Fibroblast of the conjunctiva (primary cell): ENCODE measurements at places on chromosomes 11 and 22.

DNA sequence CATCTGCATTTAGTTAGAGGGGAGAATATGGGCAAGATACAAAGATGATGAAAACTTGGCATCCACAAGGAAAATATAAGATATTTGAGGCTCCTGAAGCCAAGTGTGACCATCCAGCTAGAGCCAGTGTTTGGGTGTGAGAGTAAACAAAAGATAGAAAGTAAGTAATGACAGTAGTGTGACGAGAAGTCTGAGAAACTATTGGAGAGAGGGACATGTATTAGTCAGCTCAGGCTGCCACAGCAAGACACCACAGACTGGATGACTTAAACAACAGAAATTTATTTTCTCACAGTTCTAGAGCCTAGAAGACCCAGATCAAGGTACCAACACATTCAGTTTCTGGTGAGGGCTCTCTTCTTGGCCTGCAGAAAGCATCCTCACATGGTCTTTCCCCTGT, 6.4 kb upstream of the CCKBR start:
- no peak for DNase-seq

GRCh38 chr11:87352759-87353707, 315.3 kb downstream of the TMEM135 start:
- DNase-seq = peak; percentile 55

GRCh38 chr11:8309311-8309710, 45.6 kb upstream of the LMO1 start:
- DNase-seq = no peak

DNA sequence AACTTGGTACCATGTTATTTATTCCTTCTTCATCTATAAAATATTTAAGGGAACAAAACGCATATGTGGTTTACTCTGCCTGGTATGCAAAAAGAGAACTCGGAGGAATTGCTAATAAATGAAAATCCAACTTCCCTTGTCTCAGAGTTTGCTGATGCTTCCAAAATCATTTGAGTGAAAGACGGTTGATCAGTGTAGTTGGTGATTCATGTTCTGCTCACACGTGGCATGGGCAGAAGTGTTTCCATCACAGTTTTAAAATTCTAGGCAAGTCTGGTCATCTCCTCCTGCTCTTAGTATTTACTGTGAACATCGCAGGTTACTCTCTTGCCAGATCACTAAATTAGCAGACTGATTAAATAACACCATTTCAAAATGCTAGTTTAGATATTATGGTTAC, 11.9 kb upstream of the PARVB start:
- no peak for DNase-seq

GRCh38 chr11:117633976-117634755, 162.8 kb downstream of the DSCAML1 start:
- no peak for DNase-seq

- DNase-seq = no peak
Measured at GRCh38 chr11:37704791-37705190, 1106.8 kb upstream of the RAG2 start.

GRCh38 chr11:19555266-19555665, 157.4 kb upstream of the NAV2 start:
- no peak for DNase-seq

DNA sequence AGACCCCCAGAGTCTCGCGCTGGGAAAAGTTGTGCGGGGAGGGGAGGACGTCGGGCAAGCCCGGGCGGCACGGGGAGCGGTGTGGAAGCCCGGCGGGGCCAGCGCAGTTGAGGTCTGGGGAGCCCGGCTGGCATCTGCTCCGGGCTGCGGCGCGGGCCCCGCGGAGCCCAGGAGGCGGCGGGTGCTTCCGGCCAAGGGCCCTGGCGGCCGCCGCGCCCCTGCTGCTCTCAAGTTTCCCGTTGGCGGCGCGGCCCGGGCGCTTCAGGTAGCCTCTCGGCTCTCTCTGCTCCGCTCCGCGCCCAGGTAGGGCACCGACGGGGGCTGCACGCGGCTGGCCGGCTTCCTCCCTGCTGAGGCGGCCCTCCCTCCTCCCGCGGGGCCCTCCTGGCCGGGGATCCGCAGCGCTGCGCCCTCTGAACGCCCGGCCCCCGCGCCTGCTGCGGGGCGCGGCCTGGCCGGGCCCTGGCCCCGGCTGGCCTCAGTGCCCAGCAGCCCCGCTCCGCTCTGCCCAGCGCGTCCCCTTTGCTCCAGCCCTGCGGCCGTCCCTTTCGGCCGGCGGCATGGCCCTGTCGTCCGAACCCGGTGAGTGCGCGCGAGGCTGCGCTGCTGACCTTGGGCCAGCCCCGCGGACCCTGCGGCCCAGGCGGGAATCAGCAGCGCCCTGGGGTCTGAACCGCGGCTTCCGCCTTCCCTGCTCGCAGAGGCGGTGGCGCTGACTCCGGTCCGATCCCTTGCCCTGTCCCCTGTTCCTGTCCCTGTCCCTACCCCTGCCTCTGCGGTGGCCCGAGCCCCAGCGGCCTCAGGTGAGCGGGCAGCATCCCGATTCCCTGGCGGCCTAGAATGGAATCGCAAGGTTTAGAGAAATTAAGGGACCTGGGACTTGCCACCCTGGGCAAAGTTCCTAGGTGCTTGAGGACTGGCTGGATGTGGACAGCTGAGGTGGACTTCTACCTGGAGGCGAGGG, 4.3 kb upstream of the AMPD3 start:
- DNase-seq = no peak

GRCh38 chr11:118156531-118157185, 4.0 kb upstream of the SCN4B start:
- no peak for DNase-seq

DNA sequence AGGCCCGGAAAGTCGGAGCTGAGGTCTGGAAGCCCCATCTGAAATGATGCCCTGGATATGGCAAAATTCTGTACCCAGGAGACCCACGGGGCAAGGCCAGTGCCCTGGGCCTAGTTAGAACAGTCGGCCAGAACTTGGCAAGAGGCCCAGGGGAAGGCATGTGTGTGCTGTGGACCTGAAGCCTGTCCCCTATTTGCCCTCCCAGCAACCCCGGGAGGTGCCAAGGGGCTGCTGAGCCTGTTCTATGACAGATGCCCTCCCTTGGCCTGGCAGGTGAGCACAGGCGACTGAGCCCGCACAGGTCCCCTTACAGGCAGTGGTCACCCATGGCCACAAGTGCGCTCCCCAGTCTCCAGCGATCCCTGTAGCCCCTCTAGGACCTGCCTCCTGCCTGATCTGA, 51.7 kb downstream of the NAT10 start:
- no peak for DNase-seq

DNA sequence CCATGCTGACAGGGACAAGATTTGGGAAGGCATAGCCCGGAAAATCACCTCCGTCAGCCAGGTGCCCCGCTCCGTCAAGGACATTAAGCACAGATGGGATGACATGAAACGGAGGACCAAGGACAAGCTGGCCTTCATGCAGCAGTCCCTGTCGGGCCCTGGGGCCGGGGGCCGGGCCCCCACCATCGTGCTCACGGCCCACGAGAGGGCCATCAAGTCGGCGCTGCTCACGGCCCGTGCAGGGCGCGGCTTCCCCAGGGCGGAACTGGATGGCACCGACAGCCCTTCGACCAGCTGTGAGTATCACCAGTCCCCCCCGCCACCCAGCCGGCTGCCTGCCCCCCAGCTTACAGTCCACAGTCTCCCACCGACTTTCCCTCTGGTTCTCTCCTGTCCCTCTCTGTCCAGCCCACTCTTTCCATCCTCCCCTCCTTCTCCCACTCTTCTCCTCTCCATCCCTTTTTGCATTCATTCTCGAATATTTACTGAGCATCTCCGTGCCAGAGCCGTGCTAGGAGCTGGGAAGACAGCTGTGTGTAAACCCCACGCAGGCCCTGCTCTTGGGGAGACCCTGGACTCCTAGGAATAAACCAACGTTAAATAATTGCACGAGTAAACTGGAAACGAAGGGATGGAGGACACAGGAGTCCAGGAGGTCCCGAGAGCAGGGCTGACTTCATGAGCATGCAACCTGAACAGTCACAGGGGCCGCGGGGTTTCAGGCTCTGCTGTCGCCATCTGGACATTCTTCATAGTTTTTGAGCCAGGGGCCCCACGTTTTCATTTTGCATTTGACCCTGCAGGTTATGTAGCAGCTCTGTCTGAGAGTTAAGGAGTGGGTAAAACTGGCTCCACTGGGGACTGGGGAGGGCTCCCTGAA, 62.8 kb downstream of the PRDM11 start:
- no peak for DNase-seq

DNA sequence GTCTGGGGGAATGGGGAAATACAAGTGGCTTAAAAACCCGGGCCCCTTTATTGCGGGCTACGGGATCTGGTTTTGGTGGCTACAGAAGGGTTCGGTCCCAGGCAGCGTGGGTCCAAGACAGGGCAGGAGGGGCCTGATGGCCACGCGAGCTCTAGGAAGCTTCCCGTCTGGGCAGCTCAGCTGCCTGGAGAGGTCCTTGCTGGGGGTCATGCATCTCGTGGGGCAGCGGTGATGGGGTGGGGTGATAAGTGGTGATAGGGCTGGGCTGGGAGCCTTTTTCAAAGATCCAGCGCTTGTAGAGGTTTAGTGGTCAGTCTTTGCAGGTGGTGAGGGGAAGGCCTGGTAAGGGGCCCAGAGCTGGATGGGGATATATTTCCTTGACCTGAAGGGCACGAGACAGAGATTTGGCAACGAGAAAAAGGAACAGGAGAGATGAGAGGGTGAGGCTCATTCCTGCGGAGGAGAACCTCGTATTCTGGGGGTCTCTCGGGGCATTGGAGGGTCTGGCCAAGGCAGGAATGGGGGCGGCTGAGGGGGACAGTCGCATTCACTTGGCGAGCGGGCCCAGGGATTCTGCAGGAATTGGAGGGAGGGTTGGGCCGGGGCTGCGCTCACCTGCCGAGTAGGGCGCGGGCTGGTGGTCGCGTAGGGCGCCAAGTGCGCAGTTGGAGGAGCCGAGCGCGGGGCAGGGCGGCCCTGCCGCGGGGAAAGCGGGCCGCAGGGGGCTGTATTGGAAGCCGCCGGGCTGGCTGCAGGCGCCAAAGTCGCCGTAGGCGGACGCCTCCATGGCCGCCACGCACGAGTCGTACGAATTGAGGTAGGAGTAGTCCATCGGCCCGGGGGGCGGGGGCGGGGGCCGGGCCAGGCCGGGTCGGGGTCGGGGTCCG, 560 bp downstream of the PHOX2A start:
- no peak for DNase-seq

GRCh38 chr11:7600205-7600775, 73.0 kb downstream of the CYB5R2 start:
- peak; percentile 88 for DNase-seq

GRCh38 chr11:31940371-31941037, 129.4 kb upstream of the PAX6 start:
- DNase-seq = no peak

GRCh38 chr11:17508306-17508705, 31.7 kb upstream of the ABCC8 start:
- DNase-seq = no peak

GRCh38 chr11:71055925-71056324, 196.5 kb downstream of the SHANK2 start:
- DNase-seq = no peak

DNA sequence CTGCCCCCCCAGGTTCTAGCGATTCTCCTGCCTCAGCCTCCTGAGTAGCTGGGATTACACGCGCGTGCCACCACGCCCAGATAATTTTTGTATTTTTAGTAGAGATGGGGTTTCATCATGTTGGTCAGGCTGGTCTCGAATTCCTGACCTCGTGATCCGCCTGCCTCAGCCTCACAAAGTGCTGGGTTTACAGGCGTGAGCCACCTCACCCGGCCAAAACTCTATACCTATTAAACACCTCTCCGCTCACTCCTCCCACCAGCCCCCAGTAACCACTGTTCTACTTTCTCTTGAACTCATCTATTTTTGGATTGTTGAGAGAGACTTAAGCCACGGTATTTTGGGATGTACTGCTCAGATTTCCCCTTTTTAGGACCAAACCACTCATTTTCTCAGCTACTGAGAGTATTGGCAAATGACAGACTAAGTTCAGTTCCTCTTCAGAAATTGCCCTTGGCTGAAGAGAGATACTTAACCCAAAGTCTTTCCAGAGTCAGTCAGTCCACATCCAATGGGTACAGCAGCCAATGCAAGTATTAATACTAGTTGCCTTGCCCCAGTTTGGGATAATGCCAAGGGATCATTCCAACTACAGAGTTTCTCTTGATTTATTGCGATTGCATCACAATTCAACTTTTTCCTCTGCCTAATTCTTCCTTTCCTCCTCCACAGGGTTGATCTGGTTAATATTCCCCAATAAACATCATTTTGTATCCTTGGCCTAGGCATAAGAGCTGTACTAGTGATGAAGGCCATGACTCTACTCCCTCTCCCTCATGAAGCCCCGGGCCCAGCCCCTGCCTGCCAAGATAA, 36.8 kb upstream of the CSTF3 start:
- DNase-seq = peak; percentile 39

DNA sequence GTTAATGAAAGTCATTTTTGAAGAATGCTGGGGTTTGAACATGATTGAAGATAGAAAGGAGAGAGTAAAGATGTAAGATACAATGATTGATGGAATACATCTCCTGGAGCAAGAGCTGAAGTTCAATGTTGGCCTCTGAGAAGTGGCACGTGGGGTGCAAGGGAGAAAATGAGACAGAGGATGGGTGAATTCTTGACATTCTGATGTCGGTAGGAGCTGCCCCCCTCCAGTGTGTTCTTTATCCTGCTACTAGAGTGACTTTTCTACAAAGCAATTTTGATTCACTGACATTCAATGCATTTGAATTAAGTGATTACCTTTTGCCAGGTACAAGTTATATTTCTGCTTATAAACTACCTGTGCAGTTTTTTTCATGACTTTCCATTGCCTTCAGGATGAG, 159.0 kb upstream of the MTMR2 start:
- DNase-seq = no peak

DNA sequence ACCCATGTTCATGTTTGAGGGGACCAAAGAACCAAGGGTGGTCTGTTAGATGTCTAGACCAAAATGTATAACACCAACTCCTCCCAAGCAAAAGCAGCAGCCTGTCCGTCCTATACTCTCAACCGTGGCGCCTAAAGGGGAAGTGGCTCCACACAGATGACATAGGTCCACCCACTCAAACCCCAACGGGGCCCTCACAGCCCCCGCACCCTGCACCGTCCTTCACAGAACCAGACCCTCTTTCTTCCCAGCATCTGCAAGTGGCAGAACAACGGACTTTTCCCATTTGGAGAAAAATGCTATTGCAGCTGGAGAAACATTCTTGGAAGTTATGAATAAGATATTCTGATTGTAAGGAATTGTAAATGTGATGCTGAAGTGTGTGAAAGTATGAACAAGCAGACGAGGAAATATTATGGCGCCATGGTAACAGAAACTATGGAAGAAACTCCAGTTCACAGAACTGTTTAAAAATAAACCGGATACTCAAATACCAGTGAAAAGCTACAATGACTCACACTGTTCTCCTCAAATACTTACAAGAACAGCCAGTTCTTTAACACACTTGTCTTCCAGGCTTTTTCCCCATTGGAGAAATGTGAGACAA, 76.5 kb upstream of the ARFGAP3 start:
- DNase-seq = peak; percentile 94

DNA sequence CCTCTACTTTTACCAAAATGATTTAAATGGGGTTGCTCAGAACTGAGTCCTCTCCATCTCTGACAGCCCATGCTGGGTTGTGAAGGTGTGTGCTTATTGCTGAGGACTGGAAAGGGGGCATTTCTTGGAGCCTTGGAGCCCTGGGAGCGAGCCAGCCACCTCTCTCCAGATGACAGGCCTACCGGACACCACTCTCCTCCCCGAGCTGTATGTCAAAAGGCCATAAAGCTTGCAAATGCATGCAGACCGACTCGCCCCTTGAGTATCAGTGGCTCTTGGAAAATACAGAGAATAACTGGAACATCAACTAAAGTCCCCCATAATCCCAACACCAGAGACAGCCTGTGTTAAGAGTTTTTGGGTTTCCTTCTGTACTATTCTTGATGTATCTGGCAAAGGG, 67.9 kb upstream of the PITPNB start:
- no peak for DNase-seq
